ENCODE measurements at places on chromosomes 4 and X.

DNA sequence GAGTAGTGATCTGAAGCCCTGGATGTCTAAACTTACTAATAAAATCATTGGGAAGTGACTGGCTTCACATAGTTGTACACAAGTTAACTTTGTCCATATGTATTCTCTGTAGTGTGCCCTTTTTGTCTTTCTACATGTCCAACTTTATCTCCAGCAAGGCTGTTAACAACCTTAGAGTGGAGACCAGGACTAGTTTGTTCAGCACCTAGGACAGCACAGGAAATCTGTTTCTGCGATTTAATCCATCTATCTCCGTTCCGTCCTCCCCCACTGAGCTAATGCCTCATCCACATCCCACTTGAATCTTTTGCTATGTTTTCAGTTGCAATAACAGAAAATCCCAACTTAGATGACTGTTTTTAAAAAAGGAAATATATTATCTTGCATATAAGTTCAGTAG lies 3.4 kb upstream of the ARR3 start:
- peak; percentile 7 for DNase-seq

DNA sequence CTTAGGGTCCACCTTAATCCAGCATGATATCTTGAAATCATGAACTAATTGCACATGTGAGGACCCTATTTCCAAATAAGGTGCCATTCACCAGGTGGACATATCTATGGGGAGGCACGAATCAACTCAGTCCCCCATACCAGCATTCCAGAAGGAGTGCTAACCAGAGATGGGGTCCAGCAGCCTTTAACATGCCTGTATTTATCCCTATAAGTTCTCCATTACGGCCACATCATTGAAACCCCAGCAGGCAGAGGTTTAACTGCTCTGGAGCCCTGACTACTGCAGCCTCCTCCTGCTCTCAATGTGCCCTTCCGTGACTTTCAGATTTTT lies 3.2 kb upstream of the ASMTL start:
- no peak for DNase-seq

DNA sequence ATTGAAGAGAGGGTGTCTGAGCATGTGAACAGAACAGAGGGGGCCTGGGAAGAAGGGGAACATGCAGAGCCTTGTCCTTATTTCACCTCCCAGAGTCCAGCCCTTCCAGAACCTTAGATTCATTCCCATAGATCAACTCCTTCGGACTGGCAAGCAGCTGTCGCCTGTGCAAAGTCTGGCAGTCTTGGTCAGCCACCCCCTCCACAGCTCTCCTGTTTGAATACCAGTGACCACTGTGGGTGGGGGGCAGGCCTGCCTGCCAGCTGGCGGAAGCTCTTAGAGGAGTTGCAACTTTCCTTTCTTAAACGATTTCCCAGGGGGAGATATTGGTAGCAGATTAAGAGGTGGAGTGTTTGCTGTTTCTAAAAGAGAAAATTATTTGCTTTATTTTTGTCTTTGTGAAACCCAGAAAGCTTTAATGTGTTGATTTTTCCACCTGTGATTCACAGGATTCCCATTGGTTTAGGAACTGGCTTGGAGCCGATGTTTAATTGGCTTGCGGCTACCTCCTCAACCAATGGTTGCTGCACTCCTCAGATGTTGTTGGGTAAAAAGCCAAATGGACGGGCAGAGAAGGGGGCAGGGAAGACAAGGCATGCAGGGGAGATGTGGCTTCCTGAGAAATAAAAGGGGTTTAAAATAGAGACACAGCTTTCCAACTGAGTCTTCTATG lies 62.2 kb upstream of the PRPS1 start:
- peak; percentile 85 for DNase-seq

DNA sequence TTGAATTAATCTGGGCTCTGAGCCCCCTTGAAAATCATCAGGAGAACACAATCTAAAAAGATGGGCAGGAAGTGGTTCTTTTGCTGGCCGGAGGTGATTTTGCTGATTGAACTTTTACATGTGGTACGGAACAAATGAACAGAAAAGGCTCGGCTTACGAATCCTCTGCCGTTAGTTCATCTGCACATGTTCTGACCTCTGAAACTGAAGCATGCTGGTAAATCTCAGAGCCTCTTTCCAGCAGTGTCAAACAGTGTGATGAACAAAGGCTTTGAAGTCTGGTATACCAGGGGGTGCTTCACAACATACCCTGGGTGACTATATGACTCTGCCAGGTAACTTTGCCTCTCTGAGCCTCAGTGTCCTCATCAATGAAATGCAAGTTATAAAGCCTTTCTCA lies 194.2 kb upstream of the C1QTNF7 start:
- no peak for DNase-seq

- no peak for DNase-seq
Measured at GRCh38 chr4:138202686-138203085, 39.5 kb downstream of the SLC7A11 start.

DNA sequence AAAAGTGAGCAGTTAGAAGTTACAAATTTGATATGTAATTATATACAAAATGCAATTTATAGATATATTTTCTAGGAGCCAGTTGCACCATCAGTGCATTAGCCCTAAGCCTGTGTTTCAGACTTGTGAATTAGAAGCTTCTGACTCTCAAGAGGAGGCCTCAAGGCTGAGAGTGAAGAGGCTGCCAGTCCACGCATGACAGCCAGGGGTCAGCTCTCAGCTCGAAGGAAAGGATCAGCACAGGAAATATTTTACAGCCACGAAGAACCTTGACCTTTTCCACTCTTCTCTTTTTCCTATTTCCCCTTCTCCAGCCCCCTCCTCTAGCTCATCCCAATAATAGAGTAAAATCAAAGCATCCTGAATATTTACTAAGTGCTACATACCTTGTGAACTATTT lies 642.4 kb downstream of the TRIML1 start:
- DNase-seq: peak; percentile 33

- DNase-seq: no peak
Measured at GRCh38 chrX:153736071-153736820, 11.6 kb downstream of the ABCD1 start.

DNA sequence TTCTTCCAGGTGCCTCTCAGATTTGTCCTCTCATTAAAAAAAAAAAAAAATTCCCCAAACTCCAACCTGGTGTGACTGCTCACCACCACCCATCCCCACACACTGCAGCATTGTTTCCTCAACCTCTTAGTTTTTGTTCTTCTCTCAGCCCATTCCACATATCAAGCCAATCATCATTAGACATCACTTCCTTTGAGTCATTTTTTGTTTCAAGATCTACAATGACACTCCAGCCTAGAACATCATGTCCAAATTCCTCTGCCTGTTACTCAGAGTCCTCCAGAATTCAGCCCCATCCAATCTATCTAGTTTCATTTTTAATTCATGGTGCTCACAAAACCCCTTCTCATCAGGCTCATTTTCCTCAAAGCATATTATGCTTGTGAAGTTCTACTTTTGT lies 262.5 kb upstream of the TEX13A start:
- no peak for DNase-seq

GRCh38 chr4:73711989-73712388 lies 28.4 kb upstream of the CXCL8 start:
- DNase-seq: no peak

- no peak for DNase-seq
Measured at GRCh38 chrX:11382930-11383329, 89.7 kb downstream of the AMELX start.

DNA sequence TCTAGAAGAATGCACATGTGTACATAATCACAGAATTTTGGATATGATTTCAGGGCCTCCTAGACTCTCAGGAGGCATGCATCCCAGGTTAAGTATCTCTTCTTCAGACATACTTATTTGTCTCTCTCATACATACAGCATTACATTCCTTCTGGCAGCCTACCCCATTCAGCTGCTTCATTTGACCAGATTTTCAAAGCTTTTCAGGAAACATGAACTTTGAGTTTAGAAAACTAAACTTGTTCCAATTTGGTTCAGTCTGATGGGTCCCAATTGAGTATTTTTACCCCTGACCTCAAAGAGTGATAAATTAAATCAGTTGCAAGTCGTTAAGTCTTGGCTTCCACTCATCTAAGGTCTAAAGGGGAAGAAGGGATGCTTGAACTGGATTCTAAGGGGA lies 330.9 kb downstream of the ARHGAP24 start:
- no peak for DNase-seq

DNA sequence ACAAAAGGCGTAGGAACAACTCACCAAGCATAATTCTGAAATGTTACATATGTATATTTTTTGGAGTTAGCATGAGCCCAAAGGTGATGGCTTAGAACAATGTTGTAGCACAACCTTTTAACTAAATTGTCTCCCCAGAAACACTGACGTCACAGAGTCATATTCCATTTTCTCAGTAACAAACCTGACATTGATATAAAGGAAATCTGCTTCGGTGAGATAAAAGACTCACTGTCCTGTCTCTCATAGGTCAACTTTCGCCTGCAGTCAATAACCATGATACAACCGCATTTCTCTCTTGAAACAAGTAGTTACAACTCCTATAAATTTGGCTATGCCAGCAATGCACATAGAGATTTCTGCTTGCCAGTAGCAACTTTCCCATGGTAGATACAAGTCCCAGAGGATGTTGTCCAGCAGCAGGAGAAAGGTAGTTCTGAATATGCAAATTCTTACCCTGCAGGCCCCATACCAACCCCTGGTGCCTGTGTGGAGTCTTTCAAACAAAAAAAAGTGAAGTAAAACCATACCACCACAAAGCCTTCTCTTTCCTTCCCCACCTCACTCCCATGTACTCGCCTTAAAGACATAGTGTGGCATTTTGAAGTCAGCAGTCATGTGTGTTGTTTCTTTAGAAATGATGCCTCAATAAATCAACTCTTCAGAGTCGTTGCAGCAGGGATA lies 47.9 kb downstream of the MTM1 start:
- DNase-seq: no peak

- DNase-seq: no peak
Measured at GRCh38 chrX:136336623-136337022, 35.9 kb downstream of the ADGRG4 start.

DNA sequence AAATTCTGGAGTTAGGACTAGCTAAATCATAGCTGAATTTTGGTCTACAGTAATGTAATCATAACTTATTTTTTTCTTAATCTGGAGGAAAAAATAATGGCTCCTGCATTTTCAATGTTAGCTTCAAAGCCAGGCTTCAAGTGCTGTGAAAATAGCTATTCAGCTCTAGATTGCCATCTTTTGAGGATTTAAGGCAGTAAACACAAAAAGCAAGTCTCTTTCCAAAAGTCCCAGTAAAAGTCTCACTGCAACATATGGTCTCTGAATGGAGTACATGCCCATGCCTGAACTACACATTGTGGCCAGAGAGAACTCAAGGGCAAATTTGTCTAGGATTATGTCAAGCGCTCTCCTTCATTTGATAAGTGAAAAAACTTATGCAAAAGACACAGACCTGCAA lies 720.9 kb downstream of the FSTL5 start:
- no peak for DNase-seq

DNA sequence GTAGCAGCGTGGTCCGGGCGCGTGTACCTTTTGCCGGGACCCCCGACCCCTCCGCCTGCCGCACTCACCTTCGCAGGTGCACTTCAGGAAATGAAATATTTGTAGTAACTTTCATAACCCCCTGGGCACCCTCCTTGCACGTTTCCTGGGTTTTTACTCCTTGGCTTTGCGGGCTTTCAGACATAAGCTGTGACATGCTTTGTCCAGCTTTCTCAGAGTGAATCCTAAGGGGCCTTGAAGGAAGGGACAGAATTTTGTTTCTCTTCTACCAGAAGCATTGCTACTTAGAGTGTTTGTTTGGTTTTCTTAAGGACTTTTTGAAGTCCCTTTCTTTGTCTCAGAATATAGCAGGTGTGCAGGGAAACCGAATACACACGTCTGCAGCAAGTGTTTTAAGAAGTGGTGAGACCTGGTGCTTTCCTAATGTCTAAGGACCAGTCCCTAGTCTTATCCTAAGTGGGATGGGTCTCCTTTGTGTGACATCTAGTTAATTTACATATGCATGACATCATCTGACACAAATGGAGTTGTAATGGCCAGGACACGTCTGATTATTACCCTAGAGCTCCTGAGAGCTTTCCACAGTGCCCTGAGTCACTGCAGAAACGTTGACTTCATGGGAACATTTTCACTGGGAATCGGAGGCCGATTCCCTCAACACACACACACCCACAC lies 1.3 kb downstream of the FAM149A start:
- peak; percentile 25 for DNase-seq

GRCh38 chrX:68488657-68489056 lies 10.2 kb upstream of the YIPF6 start:
- DNase-seq: no peak

- peak; percentile 88 for DNase-seq
Measured at GRCh38 chrX:23901805-23902204, 5.9 kb downstream of the APOO start.

DNA sequence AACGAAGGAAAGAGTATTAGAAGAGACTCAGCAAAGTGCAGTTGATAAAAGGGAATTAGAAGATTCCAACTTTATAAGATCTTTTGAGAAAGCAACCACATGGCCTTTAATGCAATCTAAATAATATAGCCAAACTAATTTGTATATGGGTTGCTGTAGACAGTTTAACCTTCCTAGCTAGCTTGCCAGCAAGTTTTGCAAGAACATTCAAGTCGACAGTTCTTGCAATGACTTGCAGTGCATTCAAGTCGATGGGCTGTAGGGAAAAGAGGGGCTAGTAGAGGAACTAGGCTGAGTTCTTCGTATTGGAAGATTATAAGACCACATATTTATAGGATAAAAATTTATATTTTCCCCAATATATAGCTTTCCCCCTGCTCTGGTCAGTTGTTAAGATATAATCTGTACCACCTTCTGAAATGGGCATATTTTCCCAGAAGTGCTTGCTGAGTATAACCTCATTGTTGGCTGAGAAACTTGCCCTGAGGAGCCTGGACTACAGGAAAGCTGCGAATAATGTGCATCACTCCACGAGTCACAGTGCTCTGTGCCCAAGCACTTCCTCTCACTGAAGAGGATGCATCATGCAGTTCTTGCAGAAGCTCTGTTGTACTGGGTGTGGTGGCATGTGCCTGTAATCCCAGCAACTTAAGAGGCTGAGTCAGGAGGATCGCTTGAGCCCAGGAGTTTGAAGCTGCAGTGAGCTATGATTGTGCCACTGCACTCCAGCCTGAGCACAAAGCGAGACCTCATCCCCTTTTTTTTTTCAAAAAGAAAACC lies 56.7 kb downstream of the DOCK11 start:
- no peak for DNase-seq

GRCh38 chrX:109855501-109855900 lies 122.4 kb upstream of the ACSL4 start:
- DNase-seq: no peak

GRCh38 chrX:70916754-70917153 lies 8.2 kb upstream of the TEX11 start:
- DNase-seq: no peak

DNA sequence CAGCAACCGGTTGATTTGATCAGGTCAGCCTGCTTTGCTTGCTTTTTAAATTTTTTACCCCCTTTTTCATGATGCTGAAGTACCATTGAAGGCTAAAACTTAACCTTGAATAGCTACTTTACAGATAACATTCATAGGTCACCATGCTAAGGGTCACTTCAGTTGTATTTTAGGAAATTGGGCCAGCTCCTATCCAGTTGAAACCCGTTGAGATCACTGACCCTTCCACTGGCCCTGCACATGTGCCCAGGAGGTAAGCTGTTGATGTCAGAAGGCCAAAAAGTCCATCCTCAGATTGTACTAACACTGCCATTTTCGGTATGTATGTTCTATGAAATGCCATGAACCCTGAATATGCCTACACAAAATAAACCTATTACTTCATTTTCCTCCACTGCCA lies 133.0 kb upstream of the FAT4 start:
- DNase-seq: no peak
